ENCODE measurements at places on chromosomes 4 and X. TPM values are rescaled to one million over a fixed set of nuclear protein-coding genes. Genes with fewer than 3 reads are reported as not detected.

DNA sequence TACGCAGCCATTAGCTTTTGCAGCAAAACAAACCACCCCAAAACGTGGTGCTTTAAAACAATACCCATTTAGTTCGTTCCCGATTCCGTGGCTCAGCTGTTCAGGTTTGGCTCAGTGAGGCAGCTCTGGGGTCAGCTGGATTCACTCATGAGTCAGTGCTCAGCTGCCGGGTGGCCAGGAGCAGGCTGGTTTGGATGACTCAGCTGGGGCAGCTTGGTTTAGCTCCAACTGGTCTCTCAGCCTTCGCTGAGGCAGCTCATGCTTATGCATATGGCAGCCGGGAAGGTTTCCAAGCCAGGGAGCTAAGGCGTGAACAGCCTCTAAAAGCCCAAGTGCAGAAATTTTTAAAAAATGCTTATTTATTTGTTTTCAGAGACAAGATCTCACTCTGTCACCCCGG, 13.3 kb upstream of the CD99 start:
- DNase-seq, result peak; percentile 93

The GSX2 gene
- not detected for polyA plus RNA-seq

GRCh38 chrX:130167040-130167439, 1.4 kb upstream of the AIFM1 start:
- no peak for DNase-seq

- no peak for DNase-seq
Measured at GRCh38 chrX:118272242-118272641, 73.7 kb upstream of the WDR44 start.

- no peak for DNase-seq
Measured at GRCh38 chr4:140884431-140885058, 128.4 kb upstream of the TBC1D9 start.

The ABHD18 gene
- 1.4 TPM for polyA plus RNA-seq

The DAPP1 gene
- polyA plus RNA-seq, result not detected

The OSTC gene
- 294 TPM for polyA plus RNA-seq

Measured in BJ (cell line).